ENCODE measurements at places on chromosomes 3 and 15.
A peak's percentile ranks its signal among the peaks of the same experiment; 100 is the strongest.

- no peak for DNase-seq
Measured at GRCh38 chr3:40414270-40414669, 27.3 kb downstream of the ENTPD3 start.

- no peak for DNase-seq
Measured at GRCh38 chr3:170712798-170713197, 126.9 kb upstream of the SLC7A14 start.

- no peak for DNase-seq
Measured at GRCh38 chr15:49675041-49675440, 54.2 kb downstream of the DTWD1 start.

DNA sequence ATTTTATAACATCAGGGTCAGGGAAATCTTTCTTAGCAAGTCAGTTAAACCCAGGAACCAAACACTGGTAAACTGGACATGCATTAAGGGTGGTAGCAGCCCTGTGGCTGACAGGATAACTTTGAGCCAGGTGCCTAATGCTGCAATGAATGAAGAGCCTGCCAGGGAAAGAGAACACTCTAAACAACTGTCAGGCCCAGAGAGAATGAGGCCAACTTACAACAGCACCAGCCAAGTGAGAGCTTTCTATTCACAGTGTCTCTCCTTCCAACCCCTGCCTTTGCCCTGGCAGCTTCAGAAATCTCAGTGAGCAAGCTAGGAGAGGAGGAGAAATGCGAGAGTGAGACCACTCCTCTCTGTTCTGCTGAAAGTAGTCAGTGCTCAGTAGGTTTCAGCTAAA is 50.4 kb upstream of the ATP2C1 start:
- DNase-seq = no peak

- DNase-seq = no peak
Measured at GRCh38 chr15:73683777-73684580, at the start of gene CD276. Gene CD276, plus strand, starts transcription at chr15:73684383. Its CDS starts 15,257 bp downstream, at chr15:73699640.

GRCh38 chr3:160069986-160070385 is 81.4 kb downstream of the IL12A start:
- no peak for DNase-seq

GRCh38 chr3:194315088-194315964 is 35.8 kb downstream of the CPN2 start:
- peak; percentile 83 for DNase-seq

GRCh38 chr3:131749826-131750225 is 247.1 kb upstream of the MRPL3 start:
- DNase-seq = no peak

DNA sequence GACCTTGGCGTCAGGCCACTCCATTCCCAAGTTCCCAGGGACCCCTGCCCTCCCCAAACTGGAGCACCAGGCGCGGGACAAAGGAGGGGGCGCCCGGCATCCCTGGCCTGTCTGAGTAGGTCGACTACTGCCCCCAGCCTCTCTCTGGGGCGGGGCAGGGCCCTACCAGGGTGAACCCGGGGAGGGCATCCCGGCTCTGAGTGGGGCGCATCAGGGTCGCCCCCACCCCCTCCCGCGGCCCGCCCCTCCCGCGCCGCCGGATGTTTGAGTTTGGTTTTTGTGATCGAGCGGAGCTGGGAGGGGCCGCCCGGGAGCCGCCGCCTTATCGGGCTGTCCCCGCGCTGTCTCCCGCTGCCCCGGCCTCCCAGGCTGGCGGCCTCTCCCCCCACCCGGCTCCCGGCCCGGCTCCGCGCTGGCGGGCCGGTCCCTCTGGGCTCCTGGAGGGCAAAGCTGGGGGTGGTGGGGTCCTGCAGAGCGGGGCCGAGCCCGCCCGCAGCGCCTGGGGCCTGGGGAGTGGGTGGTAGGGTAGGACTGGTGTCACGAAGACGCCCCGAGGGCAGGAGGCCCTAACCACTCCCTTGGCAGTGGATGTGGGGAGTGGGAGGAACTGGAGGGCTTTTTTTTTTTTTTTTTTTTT is 47.2 kb upstream of the SMAD6 start:
- DNase-seq = no peak

DNA sequence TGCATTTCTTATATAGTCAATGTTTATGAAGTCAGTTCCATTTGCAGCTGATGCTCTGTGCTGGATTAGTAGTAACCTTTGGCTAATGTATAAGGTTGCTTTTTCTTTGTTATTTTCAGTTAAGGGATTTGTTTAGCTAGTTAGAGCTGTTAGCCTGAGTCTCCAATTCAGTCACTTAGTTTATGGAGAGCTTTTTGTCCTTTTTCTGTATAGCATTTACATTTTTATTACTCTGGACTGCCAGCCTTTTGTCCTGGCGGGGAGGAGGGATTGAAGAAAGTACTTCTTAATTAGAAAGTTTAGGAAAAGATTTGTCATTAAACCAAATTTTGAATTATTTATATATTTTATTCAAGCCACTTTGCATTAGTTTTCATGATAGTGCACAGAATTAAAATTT is 52.0 kb downstream of the DNAJC13 start:
- DNase-seq = no peak

DNA sequence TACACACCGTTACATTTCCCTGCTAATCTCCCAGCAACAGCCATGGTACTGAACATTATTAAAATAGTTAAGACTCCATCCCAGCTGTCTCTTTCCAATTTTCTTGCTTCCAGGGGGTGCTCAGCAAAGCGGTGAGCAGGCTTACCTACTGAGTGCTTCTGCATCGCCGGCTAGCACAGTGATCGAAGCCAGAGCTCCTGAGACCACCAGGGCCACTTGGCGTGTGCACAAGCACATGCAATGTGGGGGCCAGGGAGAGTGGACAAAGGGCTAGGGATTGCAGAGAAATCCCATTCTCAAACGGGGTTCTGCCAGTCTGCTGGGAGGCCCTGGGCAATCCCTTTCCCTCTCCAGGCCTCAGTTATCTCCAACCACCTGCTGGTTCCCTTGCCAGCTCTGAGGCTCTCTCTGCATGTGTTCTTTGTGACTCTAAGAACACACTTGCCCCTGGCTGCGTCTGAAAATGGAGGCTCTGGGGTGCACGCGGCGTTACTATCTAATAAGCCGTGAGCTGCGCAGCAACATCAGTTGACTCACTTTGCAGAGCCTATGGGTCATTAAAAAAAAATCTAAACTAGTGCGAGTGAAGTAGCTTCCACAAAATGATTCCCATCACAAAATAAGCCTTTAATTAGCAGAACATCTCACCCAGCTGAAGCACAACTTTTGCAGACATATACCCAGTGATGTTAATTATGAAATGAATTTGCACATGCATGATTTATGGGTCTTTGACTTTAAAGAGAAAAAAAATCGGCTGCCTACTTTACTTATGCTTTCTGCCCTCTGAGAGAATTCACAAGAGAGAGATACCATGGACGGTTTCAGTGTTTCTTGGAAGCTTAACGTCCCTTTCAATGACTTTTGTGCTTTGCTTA is 271.5 kb downstream of the TLE3 start:
- no peak for DNase-seq

- no peak for DNase-seq
Measured at GRCh38 chr3:87335931-87336330, 59.5 kb upstream of the POU1F1 start.

GRCh38 chr3:149016242-149016641 is 24.9 kb downstream of the GYG1 start:
- DNase-seq = no peak

DNA sequence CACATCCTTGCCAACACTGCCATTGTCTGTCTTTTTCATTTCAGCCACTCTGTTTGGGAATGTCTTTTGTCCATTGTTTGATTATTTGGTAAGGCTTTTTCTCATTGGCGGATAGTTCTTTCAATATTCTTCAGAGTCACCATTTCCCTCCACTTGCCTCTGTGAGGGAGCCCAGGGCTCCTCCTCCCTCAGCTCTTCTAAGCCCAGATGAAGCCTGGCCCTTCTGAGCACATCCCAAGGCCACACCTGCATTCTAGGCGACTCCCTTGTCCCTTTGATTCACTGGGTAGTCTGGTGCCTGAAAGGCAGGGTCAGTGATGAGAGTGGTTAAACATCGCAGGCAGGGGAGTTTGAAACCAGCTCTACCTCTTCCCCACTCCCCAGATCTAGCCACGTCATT is 12.4 kb upstream of the LTF start:
- DNase-seq = no peak

GRCh38 chr3:42340466-42340865 is 69.9 kb downstream of the LYZL4 start:
- no peak for DNase-seq

GRCh38 chr15:29636921-29637320 is 185.3 kb downstream of the TJP1 start:
- no peak for DNase-seq

DNA sequence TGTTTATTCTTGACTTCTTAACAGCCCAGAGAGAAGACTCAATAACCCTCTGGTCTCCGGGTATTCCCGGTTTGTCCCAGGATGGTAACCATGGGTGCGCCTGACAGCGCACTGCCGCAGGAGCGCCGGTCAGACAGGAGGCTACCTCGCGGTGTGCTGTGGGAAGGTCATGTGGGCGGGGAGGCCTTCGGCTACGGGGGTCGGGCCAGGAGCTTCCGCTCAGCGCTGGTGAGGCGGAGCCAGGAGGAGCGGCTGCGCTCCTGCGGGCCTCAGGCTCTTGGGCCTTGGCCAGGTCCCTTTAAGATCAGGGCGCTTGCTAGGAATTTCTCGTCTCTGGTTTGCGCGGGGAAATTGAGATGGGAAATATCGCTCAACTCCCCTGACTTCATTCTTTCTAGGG is 182.3 kb upstream of the NDN start:
- DNase-seq = peak; percentile 78

- no peak for DNase-seq
Measured at GRCh38 chr3:112132088-112132487, 960 bp downstream of the GCSAM start.

DNA sequence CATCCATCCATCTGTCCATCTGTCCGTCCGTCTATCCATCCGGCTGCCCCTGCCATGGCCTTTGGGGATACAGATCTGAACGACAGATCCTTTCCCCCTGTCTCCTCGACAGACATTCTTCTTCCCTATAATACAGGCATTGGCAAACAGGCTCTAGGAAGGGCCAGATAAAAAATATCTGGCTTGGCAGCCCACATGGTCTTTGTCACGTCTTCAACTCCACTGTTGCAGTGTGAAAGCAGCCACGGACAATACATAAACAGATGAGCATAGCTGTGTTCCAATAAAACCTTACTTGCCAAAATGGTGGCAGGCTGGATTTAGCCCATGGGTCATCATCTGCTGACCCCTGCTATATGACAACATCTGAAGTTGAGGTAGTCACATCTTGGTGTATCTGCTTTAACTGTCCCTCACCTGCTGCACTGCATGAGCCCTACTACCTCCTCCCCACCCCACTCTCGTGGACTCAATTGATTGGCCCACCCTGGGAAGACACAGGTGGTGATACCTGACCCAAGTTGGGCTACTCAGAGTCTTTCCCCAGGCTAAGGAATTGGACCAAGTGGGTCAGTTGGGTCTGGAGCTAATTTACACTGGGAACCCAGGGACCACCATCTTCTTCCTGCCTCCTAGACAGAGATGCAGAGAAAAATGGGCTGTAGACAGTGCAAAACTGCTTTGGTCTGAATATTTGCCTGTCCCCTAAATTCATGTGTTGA is 128.4 kb upstream of the SMAD3 start:
- DNase-seq = no peak

- DNase-seq = no peak
Measured at GRCh38 chr3:57942388-57942787, 65.8 kb upstream of the FLNB start.

GRCh38 chr3:167750272-167750971 is 14.9 kb downstream of the SERPINI1 start:
- DNase-seq = no peak

DNA sequence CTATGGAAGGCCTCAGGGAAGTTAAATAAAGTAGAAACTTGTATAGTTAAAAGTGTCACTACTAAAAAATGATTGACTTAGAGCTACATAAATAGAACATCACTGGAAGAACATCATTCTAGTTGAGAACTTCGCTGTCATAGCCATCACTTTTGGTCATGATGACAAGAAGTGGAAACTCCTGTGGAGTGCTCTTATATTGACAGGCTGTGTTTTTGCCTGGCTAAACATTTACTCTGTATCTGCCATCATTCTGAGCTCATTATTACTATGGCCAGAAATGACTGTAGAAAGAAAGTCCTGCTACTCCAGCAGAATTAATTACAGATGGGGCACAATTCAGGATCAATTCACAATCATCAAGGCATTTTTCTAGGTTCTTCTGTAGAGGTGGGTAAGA is 165.1 kb upstream of the GOLIM4 start:
- no peak for DNase-seq

GRCh38 chr3:32435911-32436815 is 44.5 kb downstream of the CMTM7 start:
- DNase-seq = no peak

DNA sequence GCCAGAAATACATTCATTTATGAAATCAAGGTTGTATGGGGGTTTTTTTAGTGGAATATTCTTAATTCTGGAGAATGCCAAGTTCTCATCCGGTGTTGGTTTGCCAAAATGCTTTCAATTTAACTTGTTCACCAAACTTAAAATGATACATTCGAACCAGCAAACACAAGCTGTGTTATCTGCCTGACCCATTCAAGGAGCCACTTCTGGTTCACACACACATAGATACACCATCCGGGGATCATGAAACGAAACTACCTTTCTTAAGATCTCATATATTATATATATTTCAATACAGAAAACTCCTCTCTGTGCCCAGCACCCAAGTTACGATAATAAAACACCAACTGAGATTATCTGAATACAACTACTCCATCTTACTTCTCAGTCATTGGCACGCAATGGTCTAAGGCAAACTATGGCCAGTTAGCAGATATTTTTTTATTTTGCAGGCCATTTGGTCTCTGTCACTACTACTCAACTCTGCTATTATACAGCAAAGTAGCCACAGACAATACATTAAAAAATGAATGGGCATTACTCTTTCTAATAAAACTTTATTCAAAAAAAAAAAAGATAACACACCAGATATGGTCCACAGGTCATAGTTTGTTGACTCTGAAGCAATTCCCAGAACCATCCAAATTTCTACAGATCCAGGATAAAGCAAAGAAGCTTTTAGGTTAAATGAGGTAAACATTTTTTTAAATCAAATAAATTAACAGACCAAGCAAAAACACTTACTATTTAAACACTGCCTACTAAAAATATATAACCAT is 89.6 kb downstream of the TBL1XR1 start:
- DNase-seq = no peak

DNA sequence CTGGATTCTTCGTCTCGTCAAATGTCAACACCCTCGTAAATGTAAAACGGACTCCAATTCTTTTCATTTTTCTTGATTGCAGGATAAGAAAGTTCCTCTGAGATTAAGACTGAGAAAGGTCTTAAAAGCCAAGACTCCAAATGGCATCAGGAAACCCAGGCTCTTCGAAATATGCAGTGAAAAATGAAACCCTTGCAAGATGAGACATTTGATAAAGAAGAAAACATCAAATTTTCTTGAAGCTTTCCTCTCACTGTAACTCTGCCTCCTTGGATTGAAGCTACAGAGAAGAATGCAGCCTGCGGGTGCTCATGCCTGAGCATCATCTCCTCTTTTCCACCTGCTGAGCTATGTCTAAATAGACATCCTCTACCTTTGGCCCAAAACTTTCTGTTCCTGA is 342.4 kb upstream of the THBS1 start:
- DNase-seq = no peak

- no peak for DNase-seq
Measured at GRCh38 chr3:16286161-16286560, 21.1 kb downstream of the OXNAD1 start.
